ENCODE measurements at places on chromosomes 1 and 21. TPM values are rescaled to one million over a fixed set of nuclear protein-coding genes. Genes with fewer than 3 reads are reported as not detected.

CDCP2 gene
- total RNA-seq, result 0.32 TPM

ATP1A2 gene
- total RNA-seq, result 27.7 TPM

NCF2 gene
- 17.0 TPM for total RNA-seq

CLCA1 gene
- 0.10 TPM for total RNA-seq

XKR8 gene
- total RNA-seq, result 7.8 TPM

- H3K4me1 ChIP-seq, result no peaks in the 10 kb centered on the region
- H3K36me3 ChIP-seq, result no peaks in the 10 kb centered on the region
- no peak overlapping the region for H3K4me3 ChIP-seq
- H3K27ac ChIP-seq, result no peak overlapping the region
- no peaks in the 10 kb centered on the region for H3K27me3 ChIP-seq
Observed at GRCh38 chr1:68493193-68493592, 3.7 kb downstream of the DEPDC1 start.

DNA sequence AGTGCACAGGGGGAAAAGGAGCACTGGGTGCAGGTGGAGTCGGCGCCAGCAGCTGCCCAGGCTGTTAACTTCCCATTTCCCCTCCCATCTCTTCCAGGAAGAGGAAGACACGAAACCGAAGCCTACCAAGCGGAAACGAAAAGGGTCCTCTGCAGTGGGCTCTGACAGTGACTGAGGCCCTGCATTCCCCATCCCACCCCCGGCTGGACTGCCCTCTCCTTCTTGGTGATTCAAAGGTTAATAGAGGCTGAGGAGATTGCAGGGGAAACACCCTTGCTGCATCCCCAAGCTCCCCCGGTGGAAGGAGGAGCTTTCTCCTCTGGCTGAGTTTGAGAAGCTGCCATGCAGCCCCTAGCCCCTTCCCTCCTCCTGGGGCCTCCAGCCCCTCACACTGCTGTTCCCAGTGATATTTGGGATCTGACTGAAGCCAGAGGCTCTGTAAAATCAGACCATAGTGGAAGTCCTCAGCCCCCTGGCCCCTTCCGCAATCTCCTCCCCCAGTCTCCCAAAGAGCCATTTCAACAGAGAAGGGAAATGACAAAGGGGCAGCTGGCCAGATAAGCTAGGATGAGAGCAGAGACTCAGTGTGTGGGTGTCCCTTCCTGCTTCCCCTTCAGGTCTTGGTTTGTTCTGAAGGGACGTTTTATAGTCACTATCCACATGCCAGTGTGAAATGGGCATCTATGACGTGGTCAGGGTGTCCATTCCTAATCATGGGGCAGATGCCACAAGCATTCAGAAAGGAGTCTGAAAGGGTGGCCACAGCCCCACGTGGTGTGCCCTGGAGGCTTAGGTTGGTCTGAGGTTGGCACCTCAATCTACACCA is 1.9 kb upstream of the SLC27A3 start:
- H3K27ac ChIP-seq, result no peak overlapping the region
- no peaks in the 10 kb centered on the region for H3K27me3 ChIP-seq
- no peaks in the 10 kb centered on the region for H3K4me1 ChIP-seq
- no peak for DNase-seq
- H3K36me3 ChIP-seq, result no peaks in the 10 kb centered on the region
- H3K4me3 ChIP-seq, result no peak overlapping the region

- H3K36me3 ChIP-seq, result no peaks in the 10 kb centered on the region
- H3K27me3 ChIP-seq, result no peaks in the 10 kb centered on the region
- H3K4me3 ChIP-seq, result no peak overlapping the region
- H3K4me1 ChIP-seq, result no peaks in the 10 kb centered on the region
- DNase-seq, result no peak
Observed at GRCh38 chr1:230423261-230423660, 2.9 kb downstream of the PGBD5 start.

GRCh38 chr1:161940866-161941591 is 82.6 kb downstream of the OLFML2B start:
- DNase-seq, result no peak
- no peak overlapping the region for H3K4me3 ChIP-seq
- no peaks in the 10 kb centered on the region for H3K4me1 ChIP-seq
- no peaks in the 10 kb centered on the region for H3K27me3 ChIP-seq

DNA sequence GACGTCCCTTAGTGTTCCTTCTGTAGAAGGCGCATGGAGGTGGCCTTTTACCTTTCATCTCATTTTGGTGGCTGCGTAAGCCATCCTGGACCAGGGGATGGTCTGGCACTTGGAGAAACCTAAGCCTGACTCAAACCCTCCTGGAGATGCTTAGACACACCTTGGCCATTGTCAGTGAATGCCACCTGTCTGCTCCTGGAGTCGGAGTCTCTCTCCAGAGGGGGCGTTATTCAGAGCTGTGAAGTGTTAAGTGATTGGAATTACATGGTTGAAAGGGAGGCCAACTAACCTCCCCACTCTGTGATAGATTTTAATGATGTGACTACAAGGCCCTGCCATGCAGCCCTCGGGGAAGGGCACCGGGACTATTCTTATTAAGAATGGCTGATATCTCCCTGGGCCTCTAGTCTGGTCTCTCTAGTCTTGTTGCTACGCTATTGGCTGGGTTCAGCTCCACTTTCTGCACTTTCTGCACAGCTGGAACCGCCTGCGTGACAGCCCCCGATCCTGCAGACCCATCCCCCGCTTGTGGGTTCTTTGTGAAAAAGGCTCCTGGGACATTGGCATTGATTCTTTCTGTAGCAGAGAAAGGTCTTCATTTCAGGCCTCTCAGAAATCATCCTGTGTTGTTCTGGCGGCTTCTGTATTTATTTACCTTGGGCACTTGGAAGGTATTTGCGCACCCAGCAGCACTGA is 4.2 kb downstream of the RASSF5 start:
- no peak overlapping the region for H3K27ac ChIP-seq
- no peaks in the 10 kb centered on the region for H3K4me1 ChIP-seq
- DNase-seq, result peak; percentile 62

DNA sequence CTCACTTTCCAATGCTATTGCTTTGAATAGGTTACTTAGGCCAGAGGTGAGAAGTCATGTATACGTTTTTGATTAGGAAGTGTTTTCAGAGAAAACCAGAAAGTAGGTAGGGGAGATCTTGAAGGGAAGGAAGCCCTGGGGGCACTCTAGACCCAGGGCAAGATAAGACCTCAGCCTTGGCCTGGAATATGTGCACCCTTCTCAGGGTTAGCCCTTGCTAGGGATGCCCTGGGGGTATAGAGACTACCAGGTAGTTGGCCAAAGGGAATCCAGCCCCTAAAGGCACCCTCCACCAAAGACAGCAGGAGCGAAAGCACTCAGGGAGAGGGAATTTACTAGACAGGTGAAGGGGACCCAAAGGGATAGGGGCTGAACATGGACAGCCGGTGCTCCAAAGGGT is 7.0 kb downstream of the TIAM1 start:
- H3K4me1 ChIP-seq, result no peaks in the 10 kb centered on the region
- DNase-seq, result no peak

DNA sequence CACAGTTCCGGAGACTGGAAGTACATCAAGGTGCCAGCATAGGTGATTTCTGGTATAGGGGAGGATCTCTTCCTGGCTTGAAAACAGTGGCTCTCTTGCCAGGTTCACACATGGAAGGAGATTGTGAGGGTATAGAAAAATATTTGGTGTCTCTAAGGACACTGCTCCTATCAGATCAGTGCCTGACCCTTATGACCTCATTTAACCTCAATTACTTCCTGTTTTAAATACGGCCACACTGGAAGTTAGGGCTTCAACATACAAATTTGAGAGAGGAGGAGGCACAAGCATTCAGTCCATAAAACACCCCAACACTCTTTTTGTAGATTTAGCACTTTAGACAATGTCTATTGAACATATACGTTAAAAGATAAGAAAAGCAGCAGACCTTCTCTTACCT is 37.0 kb downstream of the COL6A1 start:
- H3K27ac ChIP-seq, result no peak overlapping the region
- DNase-seq, result no peak
- H3K36me3 ChIP-seq, result no peaks in the 10 kb centered on the region
- H3K4me3 ChIP-seq, result no peak overlapping the region
- H3K27me3 ChIP-seq, result no peaks in the 10 kb centered on the region

GRCh38 chr1:240663169-240663879 is 51.4 kb upstream of the GREM2 start:
- no peaks in the 10 kb centered on the region for H3K36me3 ChIP-seq
- H3K4me3 ChIP-seq, result no peak overlapping the region
- no peak for DNase-seq
- no peaks in the 10 kb centered on the region for H3K4me1 ChIP-seq

- DNase-seq, result no peak
- H3K4me3 ChIP-seq, result no peak overlapping the region
- peaks cover 3% of the 10 kb centered on the region for H3K36me3 ChIP-seq
Observed at GRCh38 chr1:248840946-248841345, 2.9 kb downstream of the ZNF672 start.

GRCh38 chr1:101130673-101131072 is 105.1 kb upstream of the DPH5 start:
- no peak overlapping the region for H3K4me3 ChIP-seq
- H3K27ac ChIP-seq, result no peak overlapping the region
- H3K36me3 ChIP-seq, result no peaks in the 10 kb centered on the region
- no peak for DNase-seq

DNA sequence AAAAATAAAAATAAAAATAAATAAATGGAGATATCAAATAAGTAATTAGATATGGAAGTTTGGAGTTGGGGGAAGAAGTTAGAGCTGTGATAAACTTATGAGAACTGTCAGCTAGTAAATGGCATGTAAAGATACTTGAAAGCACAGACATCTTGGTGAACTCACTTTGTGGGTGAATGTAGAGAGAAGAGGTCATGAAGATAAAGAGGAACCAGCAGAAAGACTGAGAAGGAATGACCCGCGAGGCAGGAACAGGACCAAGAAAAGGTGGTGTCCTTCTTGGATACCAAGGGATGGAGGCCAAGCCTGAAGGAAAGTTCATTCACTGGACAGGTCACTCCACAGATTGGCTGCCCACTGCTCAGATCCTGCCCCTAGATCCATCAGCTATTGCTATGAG is 4.7 kb upstream of the CAPZB start:
- H3K27me3 ChIP-seq, result no peaks in the 10 kb centered on the region
- no peak overlapping the region for H3K4me3 ChIP-seq
- H3K4me1 ChIP-seq, result peaks cover 2% of the 10 kb centered on the region
- H3K27ac ChIP-seq, result no peak overlapping the region
- H3K36me3 ChIP-seq, result no peaks in the 10 kb centered on the region
- no peak for DNase-seq

GRCh38 chr1:77400781-77401180 is 119.0 kb downstream of the AK5 start:
- H3K4me3 ChIP-seq, result no peak overlapping the region
- H3K36me3 ChIP-seq, result no peaks in the 10 kb centered on the region
- no peak overlapping the region for H3K27ac ChIP-seq
- peaks cover 3% of the 10 kb centered on the region for H3K4me1 ChIP-seq

- DNase-seq, result peak; percentile 61
- H3K27me3 ChIP-seq, result no peaks in the 10 kb centered on the region
- H3K4me1 ChIP-seq, result no peaks in the 10 kb centered on the region
Observed at GRCh38 chr21:27561116-27561515, 594.2 kb upstream of the ADAMTS5 start.

DNA sequence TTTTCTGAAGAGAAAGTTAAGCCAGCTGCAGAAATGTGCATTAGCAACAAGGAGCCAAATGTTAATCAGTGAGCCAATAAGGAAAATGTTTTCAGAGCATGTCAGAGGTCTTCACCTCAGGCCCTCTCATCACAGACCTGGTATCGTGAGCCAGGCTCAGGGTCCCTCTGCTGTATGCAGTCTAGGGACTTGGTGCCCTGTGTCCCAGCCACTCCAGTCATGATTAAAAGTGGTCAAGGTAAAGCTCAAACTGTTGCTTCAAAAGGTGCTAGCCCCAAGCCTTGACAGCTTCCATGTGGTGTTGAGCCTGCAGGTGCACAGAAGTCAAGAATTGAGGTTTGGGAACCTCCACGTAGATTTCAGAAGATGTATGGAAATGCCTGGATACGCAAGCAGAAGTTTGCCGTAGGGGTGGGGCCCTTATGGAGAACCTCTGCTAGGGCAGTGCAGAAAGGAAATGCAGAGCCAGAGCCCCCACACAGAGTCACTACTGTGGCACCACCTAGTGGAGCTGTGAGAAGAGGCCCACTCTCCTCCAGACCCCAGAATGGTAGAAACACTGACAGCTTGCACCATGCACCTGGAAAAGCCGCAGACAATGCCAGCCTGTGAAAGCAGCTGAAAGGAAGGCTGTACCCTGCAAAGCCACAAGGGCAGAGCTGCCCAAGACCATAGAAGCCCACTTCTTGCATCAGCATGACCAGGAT is 1128.7 kb downstream of the AMY1C start:
- H3K4me1 ChIP-seq, result no peaks in the 10 kb centered on the region
- H3K36me3 ChIP-seq, result no peaks in the 10 kb centered on the region
- no peak overlapping the region for H3K27ac ChIP-seq
- no peak for DNase-seq
- H3K4me3 ChIP-seq, result no peak overlapping the region

DNA sequence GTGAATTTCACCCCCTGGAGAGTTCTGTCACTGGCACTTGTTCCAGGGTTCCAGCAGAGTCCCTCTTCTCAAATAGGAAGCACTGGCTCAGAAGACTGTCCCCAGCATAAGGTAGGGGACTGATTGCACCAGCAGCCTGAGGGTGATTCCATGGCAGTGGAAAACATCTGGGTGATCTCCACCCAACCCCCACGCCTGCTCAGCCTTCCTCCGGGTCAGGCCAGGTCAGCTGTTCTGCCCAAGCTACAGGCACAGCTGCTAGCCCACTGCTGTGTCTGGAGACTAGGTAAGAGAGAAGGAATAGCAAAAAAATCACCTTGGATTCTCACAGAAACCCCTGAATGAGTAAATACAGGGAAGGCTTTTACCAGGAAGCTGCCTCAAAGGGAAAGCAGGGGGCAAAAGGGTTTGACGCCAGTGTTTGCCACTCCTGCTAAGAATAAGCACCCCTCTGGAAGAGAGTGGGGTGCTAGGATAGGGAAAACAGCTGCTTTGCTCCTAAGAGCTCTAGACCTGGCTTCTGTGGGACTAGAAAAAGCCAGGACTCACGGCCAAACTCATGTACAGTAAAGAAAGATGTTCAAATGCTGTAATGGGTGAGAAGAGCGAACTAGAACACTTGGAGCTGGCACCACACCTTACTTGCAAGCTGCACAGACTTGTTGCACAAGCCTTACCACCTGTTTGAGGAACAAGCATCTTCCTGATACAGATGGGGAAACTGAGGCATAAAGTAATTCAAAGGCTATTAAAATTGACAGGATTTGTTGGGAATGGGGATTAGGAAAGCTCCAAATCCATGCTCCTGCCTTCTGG is 1.0 kb upstream of the DENND2D start:
- H3K4me1 ChIP-seq, result no peaks in the 10 kb centered on the region
- no peak for DNase-seq
- no peak overlapping the region for H3K27ac ChIP-seq
- H3K4me3 ChIP-seq, result no peak overlapping the region
- H3K27me3 ChIP-seq, result no peaks in the 10 kb centered on the region
- no peaks in the 10 kb centered on the region for H3K36me3 ChIP-seq

DNA sequence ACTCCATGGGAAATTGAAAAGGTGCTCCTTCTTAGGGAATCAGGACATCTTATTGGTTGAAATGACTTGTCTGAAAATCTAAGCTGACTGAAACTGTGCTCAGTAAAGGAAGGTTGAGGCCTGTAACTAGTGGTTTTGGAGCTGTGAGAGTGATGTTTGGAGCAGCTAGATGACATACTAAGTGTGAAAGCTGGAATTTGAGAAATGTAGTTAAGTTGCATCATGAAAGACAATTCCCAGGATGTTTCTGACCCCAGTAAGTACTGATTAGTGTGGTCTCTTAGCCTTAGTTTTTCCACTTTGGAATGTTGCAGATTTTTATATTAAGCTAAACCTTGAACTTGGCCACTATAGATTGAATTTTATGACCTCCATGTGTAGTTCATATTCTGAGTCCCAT is 154.9 kb downstream of the PAPPA2 start:
- H3K27me3 ChIP-seq, result no peaks in the 10 kb centered on the region
- H3K4me1 ChIP-seq, result no peaks in the 10 kb centered on the region
- DNase-seq, result no peak
